ENCODE measurements at places on chromosomes 2 and 18.
A peak's percentile ranks its signal among the peaks of the same experiment; 100 is the strongest.

DNA sequence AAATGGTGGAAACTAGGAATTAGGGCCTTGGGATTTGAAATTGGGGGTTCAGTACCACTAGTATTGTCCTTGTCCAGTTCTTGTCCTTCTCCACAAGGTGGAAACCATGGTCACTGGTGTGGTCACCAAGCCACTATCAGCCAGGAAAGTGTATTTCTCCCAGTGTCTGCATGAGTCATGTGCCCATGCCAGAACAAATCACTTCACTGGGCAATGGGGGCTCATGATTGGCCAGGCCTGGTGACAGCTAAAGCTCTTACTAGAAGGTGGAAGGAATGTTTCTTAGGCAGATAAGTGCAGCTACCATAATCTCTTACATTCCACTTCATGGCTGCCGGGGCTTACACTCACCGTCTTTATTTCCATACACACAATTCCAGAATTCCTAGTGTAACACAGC, 124.8 kb upstream of the TACR1 start:
- DNase-seq, result no peak

DNA sequence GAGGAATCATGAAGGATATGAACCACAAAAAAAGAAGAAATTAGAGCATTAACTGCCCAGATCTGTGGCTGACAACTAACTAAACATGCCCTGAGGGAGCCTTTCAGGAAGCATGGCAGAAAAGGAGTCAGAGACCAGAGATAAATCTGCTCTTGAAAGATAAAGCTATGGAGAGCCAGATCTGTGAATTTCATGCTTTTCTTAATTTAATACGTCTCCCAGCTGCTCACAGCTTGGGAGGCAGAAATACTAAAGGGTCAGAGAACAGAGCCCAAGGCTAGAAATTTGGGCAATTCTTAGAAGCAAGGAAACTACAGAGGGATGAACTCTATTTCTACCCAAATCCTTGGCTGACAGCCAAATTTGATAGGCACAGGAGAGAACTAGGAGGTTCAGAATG, 223.0 kb upstream of the DPP10 start:
- no peak for DNase-seq

DNA sequence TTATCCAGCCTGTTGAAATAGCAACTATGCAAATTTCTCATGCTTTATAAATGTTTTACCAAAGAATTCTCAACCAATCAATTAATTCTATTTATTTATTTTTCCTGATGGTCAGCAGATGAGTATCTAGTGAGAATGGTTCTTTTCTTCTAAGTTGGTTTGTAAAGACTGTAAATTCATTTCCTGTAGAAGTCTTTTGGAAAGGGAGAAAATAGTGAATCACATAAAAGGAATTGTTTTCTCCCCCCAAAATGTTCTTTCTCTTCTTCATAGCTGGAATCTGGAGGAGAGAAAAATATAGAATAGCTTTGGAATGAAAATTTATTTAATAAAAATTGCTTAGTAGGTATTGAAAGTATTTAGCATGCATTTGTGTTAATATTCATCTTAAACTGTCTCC, 836.1 kb upstream of the ZEB2 start:
- no peak for DNase-seq

DNA sequence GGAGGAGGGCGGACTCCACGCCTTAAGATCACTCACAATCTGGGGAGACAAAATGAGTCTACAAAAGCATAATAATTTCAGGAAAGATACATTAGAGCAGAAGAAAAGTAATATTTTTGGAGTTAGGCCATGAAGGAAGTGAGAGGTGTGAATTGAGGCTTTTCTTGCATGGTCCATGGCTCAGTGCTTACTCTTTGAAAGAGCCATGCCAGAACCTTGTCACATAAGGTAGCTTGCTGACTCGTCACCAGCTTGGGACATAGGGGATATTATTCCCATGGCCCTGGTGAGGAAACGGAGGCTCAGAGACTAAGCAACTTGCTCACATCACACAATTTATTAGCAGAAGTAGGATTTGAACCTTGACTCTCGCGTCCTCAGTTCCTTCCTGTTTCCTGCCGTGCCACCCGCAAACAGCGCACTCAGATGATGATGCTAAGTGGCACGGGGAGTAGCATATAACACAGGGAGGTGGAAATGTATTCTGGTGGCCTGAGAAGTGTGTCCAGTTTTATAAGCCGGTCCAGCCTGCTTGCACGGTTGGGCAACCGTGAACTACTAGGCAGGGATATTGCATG, 312.2 kb upstream of the EPAS1 start:
- DNase-seq, result no peak

DNA sequence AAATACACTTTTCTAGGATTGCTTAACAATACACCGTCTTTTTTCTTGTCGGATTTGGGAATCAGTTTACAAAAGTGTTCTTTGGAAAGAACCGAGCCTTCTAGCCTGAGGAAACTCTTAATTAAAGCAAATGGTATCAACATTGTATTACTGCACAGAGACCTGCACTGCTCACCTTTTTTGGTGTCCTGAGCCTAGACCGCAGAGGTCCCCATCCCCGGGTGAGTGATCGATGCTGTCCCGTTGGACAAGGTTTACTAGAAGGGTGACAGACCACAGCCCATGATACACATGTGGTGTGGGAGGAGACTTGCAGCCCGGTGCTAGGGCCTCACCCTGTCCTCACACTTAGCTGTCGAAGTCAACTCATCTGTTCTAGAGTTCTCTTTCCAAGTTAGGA, 55.3 kb downstream of the TSHZ1 start:
- no peak for DNase-seq

DNA sequence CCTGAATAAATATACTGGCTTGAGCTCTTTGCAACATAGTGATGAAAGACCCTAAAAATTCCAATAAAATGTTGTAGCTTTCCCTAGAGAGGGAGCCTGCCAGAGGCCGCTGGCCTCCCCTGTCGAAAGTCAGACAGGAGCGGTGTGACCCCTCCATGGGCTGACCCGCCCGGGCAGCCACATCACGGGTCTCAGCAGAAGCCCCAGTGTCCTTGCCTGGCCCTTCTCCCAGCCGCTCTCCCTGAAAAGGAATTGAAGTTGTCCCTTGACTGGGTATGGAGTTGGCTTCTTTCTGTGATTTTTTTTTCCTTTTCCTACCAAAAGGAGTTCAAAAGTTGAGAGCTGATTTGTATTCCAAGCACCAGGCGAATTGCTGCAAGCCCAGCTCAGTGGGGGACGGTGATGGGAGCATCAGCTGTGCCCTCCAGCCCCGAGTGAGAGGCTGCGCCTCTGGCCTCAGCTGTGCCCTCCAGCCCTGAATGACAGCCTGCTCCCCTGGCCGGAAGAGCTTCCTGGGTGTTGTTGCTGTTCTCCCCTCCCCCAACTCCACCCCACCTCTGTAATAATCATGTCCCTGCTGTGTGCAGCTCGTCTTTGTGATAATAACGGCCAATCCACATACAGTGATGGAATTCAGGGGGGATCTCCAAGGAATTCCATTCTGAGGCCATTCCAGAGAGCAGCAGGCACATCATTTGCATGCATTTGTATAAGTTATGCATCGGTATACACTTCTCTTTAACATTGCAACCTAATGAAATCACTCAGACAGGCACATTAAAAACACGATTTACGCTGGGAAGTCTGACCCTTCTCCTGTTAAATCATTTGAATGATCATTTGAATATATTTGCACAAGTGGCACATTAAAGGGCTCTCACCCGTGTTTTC, 501.0 kb downstream of the EIPR1 start:
- no peak for DNase-seq

DNA sequence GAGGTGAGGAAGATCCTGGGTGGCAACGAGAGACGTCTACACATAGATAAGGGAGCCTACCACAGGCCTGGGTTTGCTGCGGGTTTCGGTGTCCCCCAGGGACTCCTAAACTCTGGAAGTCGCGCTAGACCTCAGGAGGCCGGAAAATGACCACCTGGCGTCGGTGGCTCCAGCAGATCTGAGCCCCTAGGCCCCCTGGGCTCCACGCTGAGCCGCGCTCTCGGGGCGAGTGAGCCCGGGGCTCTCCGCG, 987 bp upstream of the DLX1 start:
- no peak for DNase-seq

DNA sequence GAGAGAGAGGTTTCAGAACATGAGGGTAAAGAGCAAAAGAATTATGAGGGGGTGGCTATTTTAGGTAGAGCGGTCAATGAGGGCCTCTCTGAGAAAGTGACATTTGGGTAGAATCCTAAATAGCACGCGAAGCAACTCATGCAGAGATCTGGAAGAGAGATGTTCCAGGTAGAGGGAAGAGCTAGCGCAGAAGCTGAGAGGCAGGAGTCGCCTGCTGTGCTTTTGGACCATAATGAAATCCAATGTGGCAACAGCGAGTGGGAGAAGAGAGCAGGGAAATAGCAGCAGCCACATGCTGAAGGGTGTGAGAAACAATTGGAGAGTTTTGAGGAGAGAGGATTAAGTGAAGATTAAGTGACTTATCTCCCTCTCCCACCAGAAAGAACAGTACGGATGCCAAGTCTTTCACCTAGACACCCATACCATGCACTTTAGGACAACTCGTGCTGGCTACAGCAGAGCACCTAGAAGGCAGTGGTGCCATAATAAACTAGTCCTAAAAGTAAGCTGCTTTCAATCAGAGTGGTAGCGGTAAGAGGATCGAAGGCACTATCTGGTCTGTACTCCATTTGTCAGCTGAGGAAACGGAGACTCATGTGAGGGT, 129.7 kb downstream of the LRP2 start:
- DNase-seq, result no peak

GRCh38 chr2:68363721-68364120, 1.4 kb upstream of the PLEK start:
- DNase-seq, result no peak

DNA sequence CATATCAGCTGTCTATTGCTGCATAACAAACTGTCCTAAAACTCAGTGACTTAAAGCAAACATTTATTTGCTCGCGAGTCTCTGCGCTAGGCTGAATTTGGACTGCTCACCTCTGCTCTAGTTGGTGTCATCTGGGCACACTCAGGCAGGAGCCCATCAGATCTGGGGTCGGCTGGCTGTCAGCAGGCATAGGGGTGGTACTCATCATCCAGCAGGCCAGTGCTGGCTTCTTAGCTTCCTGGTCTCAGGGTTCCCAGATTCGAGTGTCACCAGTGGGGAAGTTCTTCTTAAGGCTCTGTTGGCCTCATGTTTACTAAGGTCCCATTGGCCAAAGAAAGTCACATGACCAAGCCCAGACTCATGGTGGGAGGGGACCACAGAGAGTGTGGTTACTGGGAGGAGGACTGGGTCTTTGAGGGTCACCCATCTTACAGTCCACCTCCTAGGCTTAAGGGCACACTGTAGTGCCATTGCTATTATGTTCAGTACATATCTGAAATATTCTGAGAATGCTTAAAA, 71.6 kb upstream of the ATG16L1 start:
- no peak for DNase-seq

DNA sequence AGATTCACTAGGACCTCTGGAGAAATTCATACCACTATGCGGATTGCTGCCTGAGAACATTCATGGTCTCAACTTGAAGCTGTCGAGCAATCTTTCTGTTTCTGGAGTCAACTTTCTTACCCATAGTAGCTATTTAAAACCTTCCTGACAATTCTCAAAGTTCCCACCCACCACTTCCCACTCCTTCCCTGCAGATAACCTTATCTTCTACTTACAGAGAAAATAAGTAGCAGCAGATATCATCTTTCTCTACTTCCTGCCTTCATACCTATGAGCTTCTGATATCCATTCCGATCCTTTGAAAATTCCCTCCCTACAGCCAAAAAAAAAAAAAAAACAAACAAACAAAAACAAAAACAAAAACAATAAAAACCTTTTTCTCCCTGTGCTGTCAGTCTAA, 81.2 kb upstream of the CYRIA start:
- DNase-seq, result no peak

DNA sequence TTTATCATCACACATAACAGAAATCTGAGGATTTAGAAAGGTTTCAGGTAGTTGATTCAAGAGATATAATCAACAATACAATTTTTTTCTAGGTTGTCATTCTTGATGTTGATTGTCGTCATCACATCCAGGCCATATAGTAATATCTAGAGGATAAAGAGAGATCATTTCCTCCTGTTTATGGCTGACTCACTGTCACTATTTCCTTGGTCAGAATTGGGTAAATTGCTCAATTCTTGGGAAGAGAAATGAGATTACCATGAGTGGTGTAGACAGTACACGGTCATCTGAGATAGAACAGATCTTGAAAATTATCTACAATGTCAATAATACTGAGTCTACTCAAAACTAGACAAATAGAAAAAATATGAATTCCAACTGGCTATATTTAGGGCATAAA, 78.8 kb downstream of the ZNF804A start:
- peak; percentile 27 for DNase-seq

- DNase-seq, result no peak
These were observed 31.9 kb downstream of the PSTPIP2 start for GRCh38 chr18:46040033-46040746.

Measured in A673 (cell line).